ENCODE measurements at places on chromosomes 3 and 15. TPM values are rescaled to one million over a fixed set of nuclear protein-coding genes. Genes with fewer than 3 reads are reported as not detected.

Gene EMC7
- 50.4 TPM for total RNA-seq

Gene C3orf20
- not detected for total RNA-seq

Gene ZBED2
- total RNA-seq = not detected

Gene FSIP1
- total RNA-seq = 23.9 TPM

DNA sequence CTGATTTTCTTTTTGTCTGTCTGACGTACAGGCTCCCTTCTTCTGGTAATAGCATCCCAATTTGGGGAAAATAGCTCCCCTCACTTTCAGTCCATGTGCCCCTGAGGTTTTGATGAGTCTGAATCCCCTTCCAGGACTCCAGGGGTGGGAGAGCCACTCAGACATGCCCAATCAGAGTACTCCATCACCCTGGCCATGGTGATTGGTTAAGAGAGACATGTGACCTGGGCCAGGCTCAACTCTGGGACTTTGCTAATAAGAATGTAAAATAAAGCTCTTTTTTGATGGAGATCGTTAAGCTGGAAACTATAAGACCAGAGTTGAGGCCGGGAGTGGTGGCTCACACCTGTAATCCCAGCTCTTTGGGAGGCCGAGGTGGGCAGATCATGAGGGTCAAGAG lies 9.2 kb upstream of the MEF2A start:
- no peak for DNase-seq

- DNase-seq = no peak
Observed at GRCh38 chr3:66021731-66022131, 17.0 kb downstream of the MAGI1 start.

DNA sequence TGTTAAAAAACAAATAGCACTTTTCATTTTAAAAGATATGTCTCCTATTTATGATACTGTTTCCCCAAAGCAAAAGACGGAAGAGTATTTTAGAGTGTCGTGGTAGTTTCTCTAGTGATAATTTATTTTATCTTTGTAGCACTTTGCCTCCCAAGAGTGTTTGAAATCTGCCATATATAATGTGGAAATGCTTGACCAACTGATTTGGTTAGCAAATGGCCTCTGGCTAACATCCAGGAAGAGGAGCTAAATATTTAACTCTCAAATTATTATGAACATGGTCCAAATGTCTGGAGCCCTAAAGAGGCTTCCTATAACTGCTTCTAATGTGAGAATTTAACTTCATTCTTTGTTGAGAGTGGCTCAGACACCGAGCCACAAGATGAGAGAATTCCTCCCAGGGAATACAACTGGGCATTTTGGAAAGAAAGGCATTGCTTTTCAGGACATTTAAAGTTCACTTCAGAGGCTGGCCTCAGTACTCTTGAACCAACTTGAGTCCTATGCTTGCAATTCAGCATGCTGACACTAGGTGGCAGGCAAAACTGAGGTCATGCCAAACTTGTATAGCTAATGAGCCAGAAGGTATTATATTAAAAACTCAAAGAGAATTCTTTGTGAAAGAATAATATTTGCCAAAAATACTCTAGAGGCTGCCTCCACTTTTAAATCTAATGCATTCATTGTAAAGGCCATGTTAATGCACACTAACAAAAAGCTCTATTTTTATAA lies 104.5 kb downstream of the RARB start:
- no peak for DNase-seq

- DNase-seq = no peak
Observed at GRCh38 chr3:184196536-184196935, 10.5 kb downstream of the ABCF3 start.

DNA sequence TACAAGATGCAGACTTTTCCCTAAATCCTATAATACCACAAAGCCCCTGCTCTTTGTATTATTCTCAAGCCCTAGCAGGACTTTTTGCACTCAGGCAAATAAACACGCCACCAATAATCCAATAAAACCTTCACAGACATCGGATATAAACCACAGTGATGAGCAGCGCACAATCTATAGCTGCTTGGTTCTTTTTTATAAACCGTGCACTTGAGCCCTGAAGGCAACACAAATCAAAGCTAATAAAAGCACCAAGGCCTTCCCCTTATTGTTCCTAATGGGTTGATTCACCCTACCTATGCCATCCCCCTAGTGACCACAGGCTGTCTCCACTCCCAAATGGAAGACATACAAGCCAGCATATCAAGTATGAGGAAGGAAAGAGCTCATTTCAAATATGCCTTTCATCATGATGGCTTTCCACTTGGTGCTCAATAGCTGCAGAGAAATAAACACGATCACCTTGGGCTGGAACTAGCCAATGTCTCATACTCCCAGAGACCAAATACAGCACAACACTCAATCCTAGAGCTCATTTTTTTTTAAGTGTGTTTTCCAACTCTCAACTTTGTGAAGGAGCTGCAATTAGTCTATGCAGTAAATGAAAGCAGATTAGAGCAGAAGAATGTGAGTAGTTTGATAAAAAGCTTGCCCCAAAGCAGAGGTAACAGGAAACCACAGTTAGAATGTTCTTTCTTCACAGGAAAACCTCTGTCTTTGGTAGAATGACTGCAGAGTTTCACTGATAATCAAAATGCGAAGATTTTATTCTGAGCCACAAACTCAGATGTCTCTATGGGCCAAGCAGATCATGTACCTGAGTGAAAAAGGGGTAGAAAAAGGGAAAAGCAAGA lies 573.9 kb downstream of the AGBL1 start:
- no peak for DNase-seq

DNA sequence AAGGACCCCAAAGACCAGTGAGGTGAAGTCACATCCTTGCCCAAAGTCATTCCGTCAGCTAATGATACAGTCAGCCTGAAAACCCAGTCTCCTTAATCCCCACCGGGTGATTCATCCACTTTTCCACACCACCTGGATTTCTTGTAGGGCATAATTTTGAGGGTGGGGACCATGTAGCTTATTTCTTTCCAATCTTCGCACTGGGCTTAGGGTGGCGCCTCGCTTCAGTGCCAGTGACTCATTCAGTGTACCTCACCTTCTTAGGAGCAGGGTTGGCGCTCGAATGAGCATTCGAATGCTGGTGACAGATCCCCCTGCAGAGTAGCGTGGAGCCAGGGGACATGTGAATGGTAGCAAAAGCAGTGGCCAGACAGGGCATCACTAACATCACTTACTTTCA lies 24.0 kb downstream of the BMF start:
- no peak for DNase-seq

DNA sequence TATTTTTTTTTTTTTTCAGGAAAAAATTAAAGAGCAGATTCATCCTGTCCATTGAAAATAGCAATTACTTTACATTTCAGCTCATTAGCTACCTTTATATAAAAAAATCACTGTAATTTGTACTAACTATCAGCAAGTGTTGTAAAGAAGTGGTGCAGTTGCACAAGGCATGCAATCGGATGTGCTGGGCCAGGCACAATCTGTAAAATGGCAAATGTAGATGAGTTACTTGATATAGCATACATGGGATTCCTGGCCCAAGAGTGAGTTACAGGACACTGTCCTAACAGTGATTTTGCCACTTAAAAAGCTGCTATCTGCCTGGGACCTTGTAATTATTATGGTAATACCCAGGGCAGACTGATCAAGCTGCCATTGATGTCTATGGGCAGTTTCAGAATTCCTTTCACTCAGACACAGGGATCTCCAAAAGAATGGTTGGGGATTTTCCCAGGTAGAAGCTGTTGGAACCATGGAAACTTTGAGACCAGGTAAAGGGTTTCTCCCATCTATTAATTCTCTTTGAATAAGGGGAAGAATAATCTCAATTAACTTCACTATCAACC lies 182.2 kb upstream of the ICE2 start:
- no peak for DNase-seq

GRCh38 chr3:307182-307581 lies 110.6 kb downstream of the CHL1 start:
- no peak for DNase-seq
